ENCODE measurements at places on chromosomes 1 and 21.

DNA sequence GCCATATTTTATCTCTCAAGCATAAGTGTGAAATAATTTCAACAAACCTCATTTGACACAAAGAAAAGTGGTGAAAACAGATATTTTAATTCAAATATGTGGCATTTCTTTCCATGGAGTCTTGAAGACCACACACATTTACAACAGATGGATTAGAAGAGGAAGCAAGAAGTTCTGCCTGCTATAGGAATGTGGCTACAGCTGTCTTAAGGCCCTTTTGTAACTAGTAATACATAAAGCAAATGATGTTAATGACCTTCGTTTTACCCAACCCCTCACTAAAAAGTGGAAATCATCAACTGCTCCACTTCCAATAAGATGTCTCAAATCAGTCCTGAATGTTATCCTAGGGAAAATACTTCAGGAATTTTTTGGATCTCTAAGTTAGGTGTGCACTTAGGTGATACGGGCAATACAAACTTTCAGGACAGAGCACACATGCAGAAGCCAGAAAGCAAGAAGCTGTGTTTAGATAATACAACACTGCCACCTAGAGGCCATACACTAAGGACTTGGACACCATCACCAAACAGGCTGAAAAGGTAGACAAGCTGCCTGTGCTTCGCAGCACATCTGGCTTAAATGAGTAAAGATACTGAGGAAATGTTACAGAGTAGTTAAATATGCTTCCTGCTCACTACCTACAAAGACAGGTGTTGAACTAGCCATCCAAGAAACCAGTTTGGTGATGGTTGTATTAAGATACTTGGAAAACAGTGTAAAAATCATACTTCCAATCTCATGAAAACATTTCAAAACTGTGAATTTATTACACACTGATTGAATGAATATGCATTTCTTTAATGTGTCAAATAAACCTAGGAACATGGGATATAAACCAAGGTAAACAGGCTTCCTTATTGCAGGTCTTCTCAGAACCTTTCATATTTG is 24.4 kb downstream of the RRAGC start:
- DNase-seq, result no peak

DNA sequence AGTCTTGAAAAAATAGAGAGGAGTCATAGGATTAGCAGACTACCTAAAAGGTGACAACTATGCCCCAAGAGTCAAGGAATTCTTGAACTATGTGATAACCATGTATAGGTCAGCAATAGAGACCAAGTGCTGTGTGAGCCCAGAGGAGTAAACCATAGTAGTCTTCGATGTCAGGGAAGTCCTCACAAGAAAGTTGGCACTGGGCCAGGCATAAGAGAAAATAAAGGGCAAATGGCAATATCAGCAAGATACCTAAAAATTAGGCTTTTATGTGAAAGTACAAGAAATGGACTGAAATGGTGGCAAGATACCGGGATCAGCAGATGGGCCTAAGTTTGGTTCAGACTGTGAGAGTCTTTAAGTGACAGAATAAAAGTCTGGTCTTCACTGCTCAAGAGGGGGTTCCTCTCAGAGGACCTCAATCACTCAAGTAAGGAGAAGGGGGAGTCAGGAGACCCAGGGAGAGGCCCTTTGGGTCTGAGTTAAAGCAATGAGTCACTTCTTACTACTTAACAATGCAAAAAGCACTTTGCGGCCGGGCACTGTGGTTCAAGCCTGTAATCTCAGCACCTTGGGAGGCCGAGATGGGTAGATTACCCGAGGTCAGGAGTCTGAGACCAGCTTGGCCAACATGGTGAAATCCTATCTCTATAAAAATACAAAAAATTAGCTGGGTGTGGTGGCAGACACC is 95.0 kb downstream of the TEX35 start:
- no peak for DNase-seq

- DNase-seq, result no peak
Measured at GRCh38 chr1:244403431-244403830, 48.3 kb downstream of the ADSS2 start.

DNA sequence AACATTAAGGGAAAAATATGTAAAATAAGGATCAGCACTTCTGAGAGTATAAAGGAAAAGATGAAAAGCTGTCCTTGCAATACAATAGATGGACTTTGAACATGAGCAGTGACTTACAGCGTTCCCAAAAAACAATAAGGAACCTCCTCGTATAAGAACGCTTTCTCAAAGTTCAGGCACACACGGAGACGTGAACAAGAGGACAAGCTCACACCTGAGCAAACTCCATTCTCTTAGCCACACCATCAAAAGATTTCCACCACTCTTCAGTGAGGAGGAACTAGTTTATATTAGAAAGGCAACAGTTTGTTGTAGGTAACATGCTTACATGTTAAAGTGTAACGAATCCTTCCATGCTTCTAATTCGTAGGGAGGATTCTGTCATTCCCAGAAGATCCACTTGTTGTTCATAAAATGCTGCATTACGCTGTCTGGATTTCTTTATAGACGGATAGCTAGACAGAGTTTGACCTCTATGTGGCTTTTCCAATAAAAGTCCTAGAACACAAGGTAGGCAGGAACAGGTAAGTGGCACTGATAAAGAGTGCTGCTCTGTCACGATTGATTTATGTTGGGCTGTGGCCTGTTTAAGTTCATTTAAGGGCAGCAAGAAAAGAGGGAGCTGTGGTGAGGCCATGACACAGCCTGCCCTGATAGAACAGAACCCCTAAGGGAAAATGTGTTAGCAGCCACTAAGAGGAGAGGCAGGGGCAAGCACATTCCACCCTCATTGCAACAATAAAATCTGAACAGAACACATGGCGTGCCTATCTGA is 37.0 kb upstream of the ATP1A1 start:
- DNase-seq, result no peak

All from chondrocyte (in vitro differentiated cells).